Pulmonary artery endothelial cell (primary cell): ENCODE measurements at places on chromosomes 1 and 21. TPM values are rescaled to one million over a fixed set of nuclear protein-coding genes. Genes with fewer than 3 reads are reported as not detected.

- no peak for DNase-seq
Measured at GRCh38 chr1:29975036-29975694, 738.8 kb downstream of the PTPRU start.

DNA sequence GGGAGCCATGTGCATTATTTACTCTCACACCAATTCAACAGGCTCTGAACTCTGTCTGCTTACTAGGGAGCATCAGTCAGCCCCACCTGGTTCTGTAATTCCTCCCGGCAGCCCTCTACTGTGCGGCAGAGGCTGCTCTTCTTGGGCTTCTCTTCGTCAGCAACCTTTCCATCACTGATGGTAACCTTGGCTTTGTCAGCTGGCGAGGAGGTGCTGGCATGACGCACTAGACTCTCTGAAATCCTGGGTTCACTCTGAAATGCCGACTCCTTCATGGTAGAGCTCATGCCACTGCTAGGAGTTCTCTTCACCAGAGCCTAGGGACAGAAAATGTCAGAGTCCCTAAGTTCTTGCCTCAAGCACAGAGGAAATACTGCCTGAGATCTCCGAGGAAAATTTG is 49.2 kb downstream of the UBR4 start:
- no peak for DNase-seq

DNA sequence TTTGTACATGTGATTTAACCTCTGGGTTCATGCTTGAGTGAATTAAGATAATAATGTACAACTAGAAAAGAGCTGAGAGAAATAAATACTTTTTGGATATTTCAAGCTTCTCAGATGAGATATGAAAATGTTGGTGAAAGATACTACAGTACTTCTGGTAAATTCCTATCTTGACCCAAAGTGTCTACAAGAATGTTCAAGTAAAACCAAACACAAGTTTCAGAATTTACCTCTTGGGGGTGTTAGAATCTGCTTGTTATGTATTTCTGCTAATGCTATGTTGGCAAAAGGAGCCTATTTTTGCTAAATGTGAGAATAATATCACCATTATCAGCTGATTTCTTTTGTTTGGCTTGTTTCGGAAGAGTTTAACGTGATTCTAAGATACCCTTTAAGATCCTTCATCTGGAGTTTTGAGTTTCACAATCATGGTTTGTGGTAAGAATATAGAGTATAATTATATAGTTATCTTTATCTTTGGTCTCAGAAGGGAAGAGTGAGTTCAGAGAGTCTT is 388.5 kb downstream of the LMO4 start:
- DNase-seq: no peak

GRCh38 chr1:22117851-22118250 is 25.0 kb downstream of the WNT4 start:
- DNase-seq: no peak

- peak; percentile 40 for DNase-seq
Measured at GRCh38 chr1:185813401-185813979, 79.3 kb downstream of the HMCN1 start.

GRCh38 chr1:2231532-2232254 is 3.6 kb downstream of the SKI start:
- DNase-seq: no peak

GRCh38 chr21:31397515-31397926 is 53.5 kb upstream of the TIAM1 start:
- DNase-seq: no peak

- DNase-seq: peak; percentile 24
Measured at GRCh38 chr1:70685300-70686286, 274.5 kb downstream of the CTH start.

DNA sequence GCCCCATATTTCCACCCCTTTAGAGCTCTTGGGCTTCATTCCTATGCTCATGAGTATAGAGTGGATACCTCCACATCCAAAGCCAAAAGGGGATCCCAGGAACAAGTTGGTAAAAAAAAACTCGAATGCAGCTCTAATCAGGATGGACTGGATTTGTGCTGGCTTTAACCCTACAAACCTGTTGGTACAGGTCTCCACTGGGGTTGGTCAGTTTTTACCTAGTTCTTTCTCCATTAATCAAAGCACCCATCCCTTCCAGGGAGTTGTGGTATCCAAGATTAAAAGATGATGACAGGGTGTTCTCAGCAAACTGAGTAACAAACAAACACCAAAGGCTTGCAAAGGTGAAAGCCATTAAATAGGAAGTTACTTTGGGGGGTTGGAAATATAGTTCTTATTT is 5.9 kb upstream of the CRNN start:
- no peak for DNase-seq

DNA sequence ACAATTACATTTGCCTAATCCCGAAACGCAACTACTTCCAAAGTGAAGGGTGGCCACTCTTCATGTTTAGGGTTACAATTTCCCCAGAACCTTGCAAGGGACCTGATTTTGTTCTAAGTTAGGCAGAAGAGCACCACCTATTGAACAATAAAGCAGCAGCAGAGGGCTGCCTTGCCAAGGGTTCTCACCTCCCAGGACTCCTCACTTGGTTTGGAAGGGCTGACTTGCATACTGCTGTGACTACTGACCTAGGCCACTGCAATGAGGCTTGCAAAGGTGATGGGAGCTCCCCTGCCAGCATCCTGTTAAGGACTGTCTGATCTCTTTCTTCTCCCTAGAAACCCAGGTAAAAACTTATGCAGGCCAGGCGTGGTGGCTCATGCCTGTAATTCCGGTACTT is 14.2 kb downstream of the MTOR start:
- no peak for DNase-seq

DNA sequence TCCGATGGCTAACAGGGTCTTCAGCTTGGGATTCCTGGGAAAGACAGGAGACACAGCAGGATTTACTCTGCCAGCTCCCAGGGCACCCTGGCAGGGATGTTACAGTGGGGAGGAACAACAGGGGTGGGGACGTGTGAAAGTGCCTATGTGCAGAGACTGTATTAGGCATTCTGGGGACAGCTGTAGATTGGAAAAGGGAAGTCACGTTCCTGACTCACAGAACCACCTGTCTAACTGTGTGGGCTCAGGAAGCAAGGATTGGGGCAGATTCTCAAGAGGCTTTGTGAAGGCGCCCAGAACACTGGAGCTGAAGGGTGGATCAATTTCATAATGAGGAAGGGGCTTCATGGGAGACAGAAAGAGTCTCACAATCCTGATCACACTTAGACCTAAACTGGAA is 4.4 kb downstream of the CHIT1 start:
- no peak for DNase-seq

DNA sequence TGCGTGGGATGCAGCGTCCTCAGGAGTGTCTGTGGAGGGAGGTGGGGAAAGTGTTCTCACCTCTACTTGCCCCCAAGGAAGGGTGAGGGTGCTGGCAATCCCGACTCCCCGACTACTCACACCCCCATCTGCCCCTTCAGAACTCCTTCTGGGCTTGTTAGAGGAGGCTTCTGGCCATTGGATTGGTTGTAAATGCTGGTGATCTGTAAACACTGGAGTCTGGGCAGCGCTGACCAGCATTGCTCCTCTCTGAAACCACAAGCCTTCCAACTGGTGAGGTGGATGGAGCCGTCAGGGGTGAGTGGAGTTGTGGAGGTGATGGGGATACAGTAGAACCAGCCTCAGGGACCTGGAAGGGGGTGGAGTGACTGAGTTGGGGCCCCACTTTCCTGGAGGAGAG is 59.3 kb downstream of the NKAIN1 start:
- DNase-seq: no peak

DNA sequence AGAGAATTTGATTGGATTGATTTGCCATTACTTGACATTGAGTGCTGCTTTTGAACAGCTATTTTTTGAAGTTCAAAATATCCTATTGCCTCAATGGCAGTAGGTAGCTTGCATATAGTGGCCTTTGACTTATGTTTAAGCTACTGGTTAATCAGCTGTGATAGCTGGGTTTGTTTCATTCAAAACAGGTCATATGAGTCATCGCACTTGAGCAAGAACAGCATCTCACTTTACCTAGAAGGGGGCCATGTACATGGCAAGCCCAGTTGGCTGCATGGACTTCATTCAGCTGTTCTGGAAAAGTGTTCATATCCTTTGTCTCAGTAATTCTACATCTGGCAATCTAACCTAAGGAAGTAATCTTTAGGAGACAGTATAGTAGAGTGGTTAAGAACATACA is 29.0 kb upstream of the ARID1A start:
- no peak for DNase-seq

- no peak for DNase-seq
Measured at GRCh38 chr1:218408135-218408534, 63.0 kb downstream of the TGFB2 start.

The ATF6 gene
- 51.0 and 54.6 TPM in 2 replicates for total RNA-seq

The PDC gene
- total RNA-seq: not detected in 2 replicates

The SHE gene
- total RNA-seq: 60.6 and 84.6 TPM in 2 replicates

The PPIAL4G gene
- not detected in 2 replicates for total RNA-seq

The PCSK9 gene
- 0.07 TPM in 2 replicates for total RNA-seq

The C1orf159 gene
- total RNA-seq: 6.1 and 6.7 TPM in 2 replicates

The PADI1 gene
- total RNA-seq: not detected in 2 replicates

The LCE3D gene
- not detected in 2 replicates for total RNA-seq

The LRRC71 gene
- total RNA-seq: 0.11 and 0.40 TPM in 2 replicates

The C2CD4D gene
- 0.04 and 0.07 TPM in 2 replicates for total RNA-seq

The TTLL7 gene
- total RNA-seq: 4.2 and 11.1 TPM in 2 replicates

The FGGY gene
- 7.8 and 9.3 TPM in 2 replicates for total RNA-seq

The HSPA6 gene
- 0.13 and 0.95 TPM in 2 replicates for total RNA-seq

The SYT6 gene
- total RNA-seq: not detected in 2 replicates

The HCRTR1 gene
- total RNA-seq: 0.53 and 0.92 TPM in 2 replicates

The PADI3 gene
- 0.04 TPM in 1 of 2 replicates, not detected in the other for total RNA-seq
